ENCODE measurements at places on chromosomes 3 and 15.

GRCh38 chr3:5239602-5240001, 52.1 kb downstream of the EDEM1 start:
- DNase-seq = no peak

- DNase-seq = no peak
Observed at GRCh38 chr3:133506215-133506901, 67.1 kb upstream of the CDV3 start.

DNA sequence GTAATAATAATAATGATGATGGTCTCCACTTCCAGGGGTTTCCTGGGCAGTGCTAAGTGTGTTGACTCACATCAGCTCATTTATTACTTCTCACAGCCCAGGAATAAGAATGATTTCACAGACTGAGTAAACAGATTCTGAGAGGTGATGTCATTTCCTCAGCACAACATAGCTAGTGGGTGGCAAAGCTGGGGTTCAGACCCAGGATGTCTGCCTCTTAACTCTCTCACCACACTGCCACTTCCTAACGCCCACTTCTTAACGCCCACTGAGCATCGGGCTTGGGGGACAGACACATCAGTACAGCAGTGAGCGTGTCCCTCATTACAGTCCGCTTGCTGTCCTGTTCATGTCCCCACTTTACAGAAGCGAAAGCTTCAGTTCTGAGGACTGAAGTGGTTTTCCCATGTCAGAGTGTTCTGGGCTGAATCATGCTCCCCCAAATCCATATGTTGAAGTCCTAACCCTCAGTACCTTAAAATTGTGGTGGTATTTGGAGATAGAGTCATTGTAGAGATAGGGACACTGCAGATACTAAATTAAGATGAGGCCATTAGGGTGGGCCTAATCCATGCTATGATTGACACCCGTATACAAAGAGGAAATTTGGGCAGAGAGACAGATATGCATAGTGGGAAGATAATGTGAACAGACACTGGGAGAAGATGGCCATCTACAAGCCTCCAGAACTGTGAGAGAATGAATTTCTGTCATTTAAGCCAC, 68.0 kb downstream of the ATP2B2 start:
- peak; percentile 82 for DNase-seq

DNA sequence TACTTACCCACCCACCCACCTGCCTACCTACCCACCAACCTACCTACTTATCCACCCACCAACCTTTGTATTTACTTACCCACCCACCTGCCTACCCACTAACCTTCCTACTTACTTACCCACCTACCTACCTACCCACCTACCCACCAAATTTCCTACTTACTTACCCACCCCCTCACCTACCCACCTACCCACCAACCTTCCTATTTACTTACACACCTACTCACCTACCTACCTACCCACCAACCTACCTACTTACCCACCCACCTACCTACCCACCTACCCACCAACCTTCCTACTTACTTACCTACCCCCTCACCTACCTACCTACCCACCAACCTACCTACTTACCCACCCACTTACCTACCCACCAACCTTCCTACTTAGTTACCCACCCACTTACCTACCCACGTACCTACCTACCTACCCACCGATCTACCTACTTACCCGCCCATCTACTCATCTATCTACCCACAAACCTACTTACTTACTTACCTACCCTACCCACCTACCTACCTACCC, 179.6 kb downstream of the USP13 start:
- no peak for DNase-seq

DNA sequence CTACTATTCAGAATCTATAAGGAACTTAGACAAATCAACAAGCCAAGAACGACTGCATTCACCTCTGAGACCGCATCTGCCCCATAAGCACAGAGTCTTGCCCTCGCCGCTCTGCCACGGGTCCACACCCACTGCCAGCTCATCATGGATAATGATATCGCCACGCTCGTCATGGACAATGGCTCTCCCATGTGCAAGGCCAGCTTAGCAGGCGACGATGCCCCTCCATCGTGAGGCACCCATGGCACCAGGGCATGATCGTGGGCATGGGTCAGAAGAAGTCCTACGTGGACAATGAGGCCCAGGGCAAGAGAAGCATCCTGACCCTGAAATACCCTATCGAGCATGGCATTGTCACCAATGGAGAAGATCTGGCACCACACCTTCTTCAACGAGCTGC, 92.1 kb upstream of the FXR1 start:
- no peak for DNase-seq

GRCh38 chr3:149443545-149443912, 31.0 kb upstream of the TM4SF4 start:
- DNase-seq = no peak

GRCh38 chr15:79769069-79769481, 127.7 kb downstream of the MTHFS start:
- DNase-seq = no peak

- DNase-seq = no peak
Observed at GRCh38 chr15:48596415-48596814, 49.1 kb downstream of the FBN1 start.
